ENCODE measurements at places on chromosomes 16 and 17.

GRCh38 chr17:13631529-13631928, 29.8 kb upstream of the HS3ST3A1 start:
- DNase-seq: no peak

DNA sequence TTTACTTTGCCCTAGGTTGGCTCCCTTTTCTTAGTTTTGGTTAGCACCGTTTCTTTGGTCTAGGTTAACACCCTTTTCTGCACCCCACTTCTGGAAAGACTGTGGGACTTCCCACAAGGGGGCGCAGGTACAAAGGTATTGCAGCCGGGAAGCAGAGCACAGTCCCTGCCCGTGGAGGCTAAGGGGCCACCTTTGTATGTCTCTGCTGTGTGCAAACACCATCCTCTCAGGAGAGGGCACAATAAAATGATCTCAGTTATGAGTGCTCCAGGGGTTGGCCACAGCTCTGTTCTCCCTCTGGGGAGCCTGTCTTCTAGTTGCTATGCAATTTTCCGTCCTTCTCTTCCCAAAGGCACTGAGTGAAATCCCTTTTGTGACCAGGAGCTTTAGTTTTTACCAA, 28.4 kb upstream of the TMC5 start:
- DNase-seq: peak; percentile 18

GRCh38 chr16:88784856-88785105, 239 bp downstream of the PIEZO1 start:
- no peak for DNase-seq

GRCh38 chr16:58695368-58695767, 10.8 kb upstream of the SLC38A7 start:
- no peak for DNase-seq

GRCh38 chr16:74775255-74775654, 635 bp upstream of the FA2H start:
- DNase-seq: no peak

GRCh38 chr17:35617505-35617904, 30.4 kb downstream of the AP2B1 start:
- no peak for DNase-seq

DNA sequence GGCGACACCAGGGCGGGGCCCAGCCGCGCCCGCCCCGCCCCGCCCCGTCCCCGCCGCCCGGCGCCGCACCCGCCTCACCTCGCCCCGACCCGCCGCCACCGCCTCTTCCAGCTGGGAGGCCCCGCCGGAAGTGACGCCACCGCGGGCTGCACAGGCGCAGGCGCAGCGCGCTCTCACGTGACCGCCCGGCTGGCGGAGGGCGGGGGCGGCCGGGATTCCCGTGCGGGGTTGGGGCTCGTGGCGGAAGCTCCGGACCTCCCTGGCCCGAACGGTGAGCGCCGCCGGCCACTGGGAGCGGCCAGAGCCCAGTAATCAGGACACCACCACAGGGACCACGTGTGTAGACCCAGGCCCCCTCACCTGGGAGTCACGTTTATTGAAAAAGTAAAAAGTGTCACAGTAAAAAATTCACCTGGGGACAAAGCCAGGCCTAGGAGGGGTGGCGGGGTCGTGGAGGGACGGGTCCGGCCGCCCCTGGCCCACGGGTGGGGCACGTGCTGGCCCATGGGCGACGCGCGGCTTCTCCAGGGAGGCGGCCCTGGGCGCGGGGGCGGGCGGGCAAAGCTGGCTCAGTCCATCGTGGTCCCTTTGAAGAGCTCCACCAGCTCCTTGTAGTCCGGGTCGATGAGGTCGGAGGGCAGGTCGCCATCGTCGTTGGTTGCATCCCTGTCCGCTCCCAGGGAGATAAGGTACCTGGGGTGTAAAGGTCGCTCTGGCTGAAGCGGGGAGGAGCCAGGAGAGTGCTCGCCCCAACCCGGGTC, at the start of gene MCRIP1:
TSS of gene MCRIP1 (minus strand) at position 132 of the 761 bp plus-strand sequence. CDS start 8,785 bp downstream, outside the sequence.
- DNase-seq: peak; percentile 91

GRCh38 chr16:67914758-67915495, 16.7 kb downstream of the CTRL start:
- no peak for DNase-seq

DNA sequence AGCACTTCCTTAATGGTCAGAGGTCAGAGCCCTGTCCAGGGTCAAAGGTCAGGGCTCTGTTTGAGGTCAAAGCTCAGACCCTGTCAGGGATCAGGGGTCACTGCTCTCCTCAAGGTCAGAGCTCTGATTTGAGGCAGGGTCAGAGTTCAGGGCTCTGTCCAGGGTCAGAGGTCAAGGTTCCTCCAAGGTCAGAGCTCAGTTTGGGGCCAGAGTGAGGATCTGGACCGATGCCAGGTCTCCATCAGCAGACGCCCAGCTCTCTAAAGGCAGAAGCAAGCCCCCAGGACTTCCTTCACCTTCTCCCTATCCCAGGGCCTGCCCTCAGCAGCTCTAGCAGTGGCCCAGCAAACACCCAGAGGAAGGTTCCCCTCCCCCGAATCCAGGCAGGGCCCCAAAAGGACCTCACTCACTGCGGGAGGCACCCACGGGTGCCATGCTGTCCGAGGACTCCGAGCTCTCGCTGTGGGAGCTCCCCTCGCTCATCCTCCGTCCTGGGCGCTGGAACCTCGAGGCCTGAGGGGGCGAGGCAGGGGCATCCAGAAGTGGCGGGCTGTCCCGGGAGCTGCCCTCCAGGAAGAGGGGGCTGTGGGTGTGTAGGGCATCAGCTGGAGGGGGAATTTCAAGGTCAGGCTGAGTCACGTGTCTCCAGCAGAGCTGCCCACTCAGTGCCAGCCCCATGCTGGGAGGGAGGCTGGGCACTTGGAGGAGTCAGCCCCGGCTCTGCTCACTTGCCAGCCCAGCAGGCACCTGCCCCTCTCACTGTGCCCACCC, 26.7 kb downstream of the PIMREG start:
- DNase-seq: no peak

GRCh38 chr17:65277576-65277975, 140.4 kb downstream of the RGS9 start:
- DNase-seq: no peak

- DNase-seq: no peak
These were observed 78.4 kb downstream of the CNGB1 start for GRCh38 chr16:57892447-57893096.

DNA sequence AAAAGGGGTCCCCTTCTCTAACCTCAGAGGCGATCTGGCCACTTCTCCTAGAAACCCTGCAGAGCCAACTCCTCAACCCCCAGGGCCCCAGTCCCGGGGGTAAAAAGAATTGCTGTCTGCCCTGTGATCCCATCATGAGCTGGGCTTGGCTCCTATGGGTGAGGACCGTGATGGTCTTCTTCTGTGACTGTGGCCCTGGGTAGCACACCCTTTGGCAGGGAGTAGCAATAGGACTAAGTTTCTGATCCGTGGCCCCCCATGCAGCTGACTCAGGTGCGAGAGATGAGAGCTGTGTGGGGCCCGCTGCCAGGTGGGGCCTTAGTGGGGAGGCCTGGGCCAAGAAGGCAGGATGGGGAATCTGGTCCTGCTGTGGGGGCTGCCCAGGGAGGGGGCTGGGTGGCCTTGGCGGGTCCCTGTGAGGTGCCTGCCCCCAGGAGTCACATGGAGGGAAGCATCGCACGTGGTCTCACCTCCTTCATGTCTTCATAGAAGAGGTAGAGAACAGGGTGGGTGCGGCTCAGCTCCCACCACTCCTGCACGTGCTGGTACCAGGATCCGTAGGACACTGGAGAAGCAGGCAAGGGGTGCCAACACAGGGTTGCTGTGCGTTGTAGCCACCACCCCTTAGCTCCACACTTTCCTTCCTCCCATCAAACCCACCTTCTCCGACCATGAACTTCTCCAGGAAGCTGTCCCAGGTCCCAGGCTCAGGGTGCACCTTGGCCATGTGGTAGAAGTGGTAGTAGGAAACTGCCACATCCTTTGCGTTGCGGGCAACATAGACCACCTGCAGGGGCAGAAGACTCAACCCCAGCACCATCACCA, 3.3 kb downstream of the SULT1A1 start:
- no peak for DNase-seq

DNA sequence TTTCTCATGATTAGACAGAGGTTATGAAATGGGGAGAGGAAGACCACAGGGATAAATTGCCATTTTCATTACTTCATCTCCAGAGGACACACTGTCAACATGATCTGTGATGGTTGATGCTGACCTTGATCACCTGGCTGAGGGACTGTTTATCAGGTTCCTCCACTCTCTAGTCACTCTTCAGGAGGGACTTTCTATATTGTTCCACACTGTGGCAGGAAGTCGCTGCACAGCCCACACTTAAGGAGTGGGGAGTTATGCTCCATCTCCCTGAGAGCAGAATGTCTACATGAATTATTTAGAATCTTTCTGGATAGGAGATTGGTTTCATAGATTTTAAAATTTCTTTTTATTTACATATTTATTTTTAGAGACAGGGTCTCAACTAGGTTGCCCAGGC, 46.7 kb downstream of the CYB5B start:
- DNase-seq: no peak

DNA sequence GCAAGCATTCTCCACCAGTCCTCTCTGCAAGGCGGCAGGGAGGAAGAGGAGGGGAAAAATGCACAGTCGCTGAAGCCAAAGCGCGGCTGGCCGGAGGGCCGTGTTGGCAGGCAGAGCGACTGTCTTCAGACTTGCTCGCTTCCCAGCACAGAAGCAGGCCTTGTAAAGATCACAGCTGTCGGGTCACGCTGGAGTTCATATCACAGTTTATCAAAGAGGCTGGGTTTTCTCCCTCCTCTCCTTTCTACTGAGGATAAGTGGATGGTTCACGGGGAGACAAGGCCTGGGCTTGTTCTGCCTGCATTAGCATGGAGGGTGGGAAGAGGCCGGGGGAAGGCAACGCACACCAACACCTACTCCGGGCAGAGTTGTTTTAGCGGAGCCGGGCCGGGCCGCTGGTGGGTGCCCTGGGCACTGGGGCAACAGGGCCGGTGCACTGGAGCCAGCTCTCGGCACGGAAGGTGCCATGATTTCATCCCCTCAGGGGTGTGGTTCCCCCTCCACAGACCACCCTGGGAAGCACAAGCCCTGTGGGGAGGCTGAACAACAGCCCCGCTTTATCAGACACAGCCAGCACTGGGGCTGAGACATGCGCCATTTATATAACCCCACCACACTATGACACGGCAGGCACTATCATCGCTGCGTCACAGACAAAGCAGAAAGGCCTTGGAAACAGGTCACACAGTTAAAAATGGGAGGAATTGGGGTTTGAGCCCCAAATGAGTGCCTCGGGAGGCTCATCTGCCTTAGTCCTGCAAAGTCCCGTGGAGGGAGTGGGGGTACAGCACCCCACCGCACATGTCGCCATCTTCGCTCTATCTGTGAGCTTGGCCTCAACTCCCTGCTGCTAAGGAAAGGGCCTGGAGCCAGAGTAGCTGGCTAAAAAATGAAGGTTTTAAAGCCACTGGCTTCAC, 40.3 kb upstream of the MTSS2 start:
- no peak for DNase-seq

- DNase-seq: no peak
These were observed 94.7 kb upstream of the MPHOSPH6 start for GRCh38 chr16:82264756-82265155.

GRCh38 chr16:77896415-77897128, 108.2 kb downstream of the VAT1L start:
- no peak for DNase-seq

DNA sequence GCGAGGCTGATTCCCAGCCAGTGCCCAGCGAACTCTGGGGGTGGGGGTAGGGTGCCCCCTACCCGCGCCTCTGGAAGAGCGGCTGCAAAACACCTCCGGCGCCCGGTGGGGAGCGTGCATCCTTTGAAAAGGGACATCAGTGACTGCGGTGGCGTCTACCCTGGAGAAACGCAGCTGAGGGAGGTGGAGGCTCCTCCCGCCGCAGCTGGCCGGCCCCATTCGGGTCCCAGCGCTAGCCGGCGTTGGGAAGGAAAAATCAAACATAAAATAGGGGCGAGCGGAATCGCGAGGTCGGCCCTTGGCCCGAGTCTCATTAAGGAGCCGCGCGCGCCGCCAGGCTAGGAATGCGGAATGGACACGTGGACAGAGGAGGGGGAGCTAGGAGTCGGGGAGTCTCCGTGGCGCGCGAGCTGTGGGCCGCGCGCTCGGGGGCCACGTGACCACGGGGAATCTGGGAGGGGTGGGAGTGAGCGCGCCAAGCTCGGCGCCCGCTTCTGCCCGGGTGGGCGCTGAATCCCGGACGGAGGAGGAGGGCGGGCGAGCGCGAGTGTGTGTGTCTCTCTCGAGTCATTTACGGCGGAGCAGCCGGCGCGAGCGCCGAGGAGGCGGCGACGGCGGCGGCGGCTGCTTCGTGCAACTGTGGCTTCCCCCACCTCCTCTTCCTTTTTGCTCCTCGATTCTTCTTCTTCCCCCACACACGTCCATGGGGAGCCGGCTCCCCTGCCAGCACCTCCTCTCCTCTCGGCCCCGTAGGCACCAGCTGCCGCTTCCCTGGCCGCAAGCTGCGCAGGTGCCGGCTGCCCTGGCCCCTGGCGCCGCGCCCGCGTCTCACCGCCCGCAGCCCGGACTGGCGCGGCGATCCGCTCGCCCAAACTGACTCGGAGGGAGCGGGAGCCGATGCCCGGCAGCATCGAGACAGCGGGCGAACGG, at the start of gene TMEM132E:
TSS of gene TMEM132E (plus strand) at position 566 of the 930 bp plus-strand sequence. CDS start 1,495 bp downstream, outside the sequence.
- DNase-seq: no peak

- no peak for DNase-seq
These were observed 3.0 kb downstream of the NOL3 start for GRCh38 chr16:67173323-67173722.

- DNase-seq: no peak
These were observed 849.1 kb upstream of the RBFOX1 start for GRCh38 chr16:6483469-6484033.

DNA sequence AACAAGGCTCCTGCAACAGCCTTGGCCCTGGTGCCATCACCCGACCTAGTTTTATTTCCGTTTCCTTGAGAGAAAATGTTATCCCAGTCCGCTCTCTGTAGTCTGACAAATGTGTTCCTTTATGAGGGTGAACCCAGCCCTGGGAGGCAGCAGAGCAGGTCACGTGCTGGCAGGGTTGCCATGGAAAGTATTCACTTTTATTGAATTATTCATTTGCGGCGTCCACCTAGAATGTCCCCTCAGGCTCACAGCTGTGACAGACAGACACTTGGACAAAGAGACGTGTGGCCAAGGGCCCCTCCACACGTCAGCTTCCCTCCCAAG, 90.0 kb downstream of the WSCD1 start:
- DNase-seq: no peak

DNA sequence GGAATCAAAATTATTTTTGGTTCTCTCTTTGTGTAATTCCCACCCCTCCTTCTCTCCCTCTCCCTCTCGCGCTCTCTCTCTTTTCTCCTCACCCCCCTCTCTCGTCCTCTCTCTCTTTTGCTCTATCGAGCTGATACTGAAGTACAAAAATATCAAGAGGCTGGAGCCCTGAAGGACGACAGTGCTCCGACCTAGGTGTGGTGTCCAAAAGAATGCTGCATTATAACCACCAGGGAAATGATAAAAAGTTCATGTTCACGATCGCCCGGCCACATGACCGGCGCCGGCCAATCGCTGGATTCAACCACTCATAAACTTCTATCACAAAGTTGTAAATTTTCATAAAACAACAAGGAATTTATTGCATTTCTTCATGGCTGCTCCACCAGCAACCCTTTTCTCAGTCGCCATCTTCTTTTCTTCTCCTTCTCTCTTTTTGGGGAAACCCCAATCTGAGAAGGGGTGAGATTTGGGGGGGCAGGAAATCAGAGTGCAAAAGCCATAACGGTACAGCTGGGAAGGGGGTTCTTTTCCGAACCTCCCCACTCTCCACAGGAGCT, at the start of gene HOXB6:
TSS of gene HOXB6 (minus strand) at position 217 of the 560 bp plus-strand sequence. CDS start 6,836 bp downstream, outside the sequence.
- no peak for DNase-seq

Measured in stimulated activated CD4-positive, alpha-beta T cell treated with anti-CD3 and anti-CD28 coated beads, Interleukin-12 subunit alpha, Interleukin-12 subunit beta, amount 100 ng/mL, for 48 hours (primary cell).